ENCODE measurements at places on chromosomes 2 and 18.

- no peak for DNase-seq
Measured at GRCh38 chr2:187379869-187380268, 68.2 kb downstream of the CALCRL start.

- DNase-seq = peak; percentile 83
Measured at GRCh38 chr2:200039724-200040650, 84.6 kb downstream of the MAIP1 start.

- DNase-seq = no peak
Measured at GRCh38 chr2:130389783-130390182, 33.9 kb downstream of the PTPN18 start.

DNA sequence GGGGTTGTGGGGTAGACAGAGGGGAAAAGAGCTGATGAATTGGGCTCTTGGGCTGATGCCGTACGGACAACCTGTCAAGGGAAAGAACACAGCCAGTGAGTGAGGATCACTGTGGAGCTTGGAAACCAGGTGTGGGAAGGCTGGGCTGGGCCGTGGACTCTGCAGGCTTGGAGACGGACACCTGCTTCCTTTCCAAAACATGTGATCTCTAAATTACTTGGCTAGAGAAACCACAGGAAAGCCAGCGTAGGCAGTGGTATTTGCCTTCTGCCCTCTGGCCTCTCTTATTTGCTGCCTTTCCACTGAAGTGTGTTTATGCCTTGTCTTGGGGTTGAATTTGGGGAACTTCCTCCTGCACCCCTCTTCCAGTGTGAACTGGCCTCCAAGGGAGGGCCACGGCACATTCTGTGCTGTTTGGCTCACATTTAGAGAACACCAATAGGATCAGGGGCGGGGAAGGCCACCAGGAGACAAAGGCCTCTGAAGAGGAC lies 267.7 kb downstream of the PRKCE start:
- no peak for DNase-seq

- DNase-seq = no peak
Measured at GRCh38 chr18:46680784-46681695, 24.0 kb upstream of the LOXHD1 start.

GRCh38 chr2:215611609-215612386 lies 175.9 kb upstream of the FN1 start:
- DNase-seq = no peak

GRCh38 chr2:88351249-88351601 lies 101.3 kb downstream of the FOXI3 start:
- DNase-seq = no peak

GRCh38 chr18:31079973-31080372 lies 22.2 kb downstream of the DSC2 start:
- no peak for DNase-seq

GRCh38 chr18:35861367-35862118 lies 110.9 kb upstream of the RMP24 start:
- DNase-seq = no peak

DNA sequence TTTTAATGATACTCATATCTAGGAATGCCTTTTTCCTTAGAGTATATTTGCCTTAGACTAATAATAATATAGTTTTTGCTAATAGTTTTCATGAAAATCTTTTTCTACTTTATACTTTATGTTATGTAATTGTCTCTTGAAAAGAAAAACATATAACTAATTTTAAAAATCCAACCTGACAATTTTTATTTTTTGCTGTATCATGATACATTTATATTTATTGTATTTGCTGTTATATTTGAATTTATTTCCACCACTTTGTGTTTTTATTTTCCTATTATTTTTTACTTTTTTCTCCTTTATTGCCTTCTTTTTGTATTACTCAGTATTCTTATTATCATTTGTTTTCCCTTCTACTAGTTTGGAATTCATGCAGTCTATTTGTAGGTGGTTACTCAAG lies 85.4 kb downstream of the MBD5 start:
- DNase-seq = no peak

- no peak for DNase-seq
Measured at GRCh38 chr2:241835611-241836010, 23.1 kb downstream of the PDCD1 start.

DNA sequence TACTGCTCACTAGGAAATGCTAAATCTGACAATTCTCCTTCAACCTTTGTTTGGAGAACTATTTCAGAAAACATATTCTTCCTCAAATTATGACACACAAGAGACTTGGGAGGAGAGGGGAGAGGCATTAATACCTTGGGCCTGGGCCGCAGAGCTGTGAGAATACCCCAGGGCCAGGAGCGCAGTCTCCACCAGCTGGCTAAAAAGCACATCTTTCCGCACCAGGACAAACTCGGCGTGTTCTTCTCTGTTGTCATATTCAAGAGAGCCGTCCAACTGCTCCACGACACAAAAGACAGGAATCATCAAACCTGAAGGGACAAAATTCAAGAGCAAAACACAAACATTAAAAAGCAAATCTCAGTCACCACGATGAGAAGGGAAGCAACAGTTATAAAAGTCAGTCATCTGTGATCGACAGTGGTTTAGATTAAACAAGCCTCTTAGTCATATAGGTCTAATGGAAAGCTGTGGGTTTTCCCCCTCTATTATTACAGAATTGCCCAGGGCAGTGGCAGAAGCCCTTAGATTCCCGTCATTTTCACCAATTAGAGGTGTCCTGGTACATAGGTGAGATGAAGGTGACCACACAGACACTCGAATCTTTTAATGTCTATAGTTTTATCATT lies 24.4 kb downstream of the SATB2 start:
- no peak for DNase-seq

GRCh38 chr2:98901702-98902101 lies 34.3 kb downstream of the CRACDL start:
- DNase-seq = no peak

DNA sequence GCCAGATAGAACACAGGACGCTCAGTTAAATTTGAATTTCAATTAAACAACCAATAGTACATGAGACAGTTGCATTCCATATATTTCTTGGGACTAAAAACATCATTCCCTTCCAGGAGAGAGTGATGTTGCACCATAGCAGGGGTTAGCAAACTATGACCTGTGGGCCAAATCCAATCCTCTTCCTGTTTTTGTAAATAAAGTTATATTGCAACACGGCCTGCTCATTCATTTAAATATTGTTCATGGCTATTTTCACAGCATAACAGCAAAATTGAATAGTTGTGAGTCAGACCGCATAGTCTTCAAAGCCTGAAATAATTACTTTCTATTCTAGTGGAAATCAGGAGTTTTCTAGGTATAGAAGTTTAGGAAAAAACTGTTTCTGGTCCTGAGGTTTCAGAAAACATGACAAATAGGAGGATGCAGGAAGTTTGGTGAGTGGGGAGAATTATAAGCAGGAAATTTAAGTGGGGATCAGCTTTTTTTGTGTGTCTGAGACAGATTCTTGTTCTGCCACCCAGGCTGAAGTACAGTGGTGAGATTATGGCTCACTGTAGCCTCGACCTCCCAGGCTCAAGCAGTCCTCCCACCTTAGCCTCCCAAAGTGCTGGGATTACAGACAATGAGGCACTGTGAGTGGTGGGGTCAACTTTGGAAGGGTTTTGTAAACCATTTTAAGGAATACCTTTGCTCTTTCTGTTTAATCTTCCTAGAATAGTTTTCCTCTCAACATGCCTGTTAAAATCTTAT lies 131.5 kb downstream of the SOCS6 start:
- DNase-seq = peak; percentile 97

GRCh38 chr2:187875261-187876141 lies 321.3 kb upstream of the TFPI start:
- peak; percentile 4 for DNase-seq

DNA sequence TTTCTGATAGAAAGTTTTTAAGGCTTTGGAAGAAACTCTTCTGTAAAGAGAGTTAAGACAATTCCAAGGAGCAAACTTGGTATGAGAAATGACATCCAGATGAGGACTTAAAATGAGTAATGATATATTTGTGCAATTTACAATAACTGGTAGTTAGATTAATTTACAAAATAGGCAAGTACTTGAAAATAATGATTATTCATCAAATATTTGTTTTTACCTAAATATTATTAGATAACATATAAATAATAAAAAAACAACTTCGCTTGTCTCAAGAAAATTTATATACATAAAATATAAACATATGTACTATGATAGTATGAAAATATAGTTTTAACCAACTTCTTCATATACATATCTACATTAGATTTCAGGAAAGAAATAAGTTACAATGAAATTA lies 478.5 kb downstream of the TRIB2 start:
- no peak for DNase-seq

All from HCEC 1CT (cell line).